ENCODE measurements at places on chromosomes 2 and 18.

GRCh38 chr2:48229063-48229462, 300.9 kb upstream of the STON1 start:
- DNase-seq, result no peak

GRCh38 chr2:95347681-95348608, 50.8 kb downstream of the KCNIP3 start:
- DNase-seq, result no peak

- no peak for DNase-seq
These were observed 45.6 kb downstream of the RAMP1 start for GRCh38 chr2:237904831-237905599.

GRCh38 chr2:42314892-42315468, 46.0 kb downstream of the COX7A2L start:
- no peak for DNase-seq

- no peak for DNase-seq
These were observed 47.1 kb upstream of the CCDC150 start for GRCh38 chr2:196592331-196592910.

DNA sequence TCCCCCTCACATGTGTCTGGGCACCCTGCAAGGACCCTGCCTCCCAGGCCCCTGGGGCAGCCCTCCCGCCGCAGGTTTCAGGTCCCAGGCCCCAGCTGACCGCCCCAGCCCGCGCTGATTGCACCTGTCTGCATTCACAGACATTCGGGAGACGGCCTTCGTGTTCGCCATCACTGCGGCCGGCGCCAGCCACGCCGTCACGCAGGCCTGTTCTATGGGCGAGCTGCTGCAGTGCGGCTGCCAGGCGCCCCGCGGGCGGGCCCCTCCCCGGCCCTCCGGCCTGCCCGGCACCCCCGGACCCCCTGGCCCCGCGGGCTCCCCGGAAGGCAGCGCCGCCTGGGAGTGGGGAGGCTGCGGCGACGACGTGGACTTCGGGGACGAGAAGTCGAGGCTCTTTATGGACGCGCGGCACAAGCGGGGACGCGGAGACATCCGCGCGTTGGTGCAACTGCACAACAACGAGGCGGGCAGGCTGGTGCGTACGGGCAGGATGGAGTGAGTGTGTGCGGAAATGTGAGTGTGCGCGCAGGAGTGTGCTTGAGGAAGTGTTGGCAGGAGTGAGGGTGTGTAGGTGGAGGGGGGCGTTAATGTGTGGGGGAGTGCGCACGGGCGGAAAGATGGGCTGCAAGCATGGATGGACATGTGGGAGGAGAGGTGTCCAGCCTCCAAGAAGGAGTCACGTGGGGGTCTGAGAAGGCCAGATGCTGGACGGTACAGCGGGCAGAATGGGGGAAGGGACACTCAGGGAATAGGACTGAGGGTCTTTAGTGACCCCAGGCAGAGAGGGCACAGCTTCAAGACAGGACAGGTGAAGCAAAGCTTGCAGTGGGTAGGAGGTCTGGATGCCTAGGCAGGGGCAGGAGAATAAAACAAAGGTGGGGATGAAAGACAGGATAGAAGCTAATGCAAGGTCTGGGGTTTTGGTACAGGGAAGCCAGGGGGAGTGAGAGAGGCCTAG, 9.0 kb upstream of the WNT10A start:
- DNase-seq, result no peak

GRCh38 chr18:377088-377487, 109.2 kb upstream of the THOC1 start:
- no peak for DNase-seq

GRCh38 chr18:28837100-28837499, 660.2 kb upstream of the CDH2 start:
- DNase-seq, result no peak

DNA sequence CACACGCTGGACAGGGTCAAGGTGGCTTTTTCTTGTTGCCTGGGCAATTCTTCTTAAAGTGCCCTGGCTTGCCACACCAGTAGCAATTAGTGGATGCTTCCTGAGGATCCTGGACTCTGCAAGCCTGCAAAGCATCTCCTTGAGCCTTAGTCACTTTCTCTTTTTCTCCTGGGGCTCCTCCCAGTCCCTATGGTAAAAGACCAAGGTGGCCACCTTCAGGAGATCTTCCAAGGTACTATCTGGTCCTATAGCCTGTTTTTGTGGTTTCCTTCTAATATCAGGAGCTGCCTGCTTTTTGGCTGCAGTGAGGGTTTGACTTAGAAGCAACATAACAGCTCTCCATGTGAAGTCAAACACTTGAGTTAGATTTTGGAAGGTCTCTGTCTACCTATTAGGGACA, 33.3 kb upstream of the GMCL1 start:
- no peak for DNase-seq

- no peak for DNase-seq
These were observed 467.6 kb upstream of the HS6ST1 start for GRCh38 chr2:128786316-128786715.

DNA sequence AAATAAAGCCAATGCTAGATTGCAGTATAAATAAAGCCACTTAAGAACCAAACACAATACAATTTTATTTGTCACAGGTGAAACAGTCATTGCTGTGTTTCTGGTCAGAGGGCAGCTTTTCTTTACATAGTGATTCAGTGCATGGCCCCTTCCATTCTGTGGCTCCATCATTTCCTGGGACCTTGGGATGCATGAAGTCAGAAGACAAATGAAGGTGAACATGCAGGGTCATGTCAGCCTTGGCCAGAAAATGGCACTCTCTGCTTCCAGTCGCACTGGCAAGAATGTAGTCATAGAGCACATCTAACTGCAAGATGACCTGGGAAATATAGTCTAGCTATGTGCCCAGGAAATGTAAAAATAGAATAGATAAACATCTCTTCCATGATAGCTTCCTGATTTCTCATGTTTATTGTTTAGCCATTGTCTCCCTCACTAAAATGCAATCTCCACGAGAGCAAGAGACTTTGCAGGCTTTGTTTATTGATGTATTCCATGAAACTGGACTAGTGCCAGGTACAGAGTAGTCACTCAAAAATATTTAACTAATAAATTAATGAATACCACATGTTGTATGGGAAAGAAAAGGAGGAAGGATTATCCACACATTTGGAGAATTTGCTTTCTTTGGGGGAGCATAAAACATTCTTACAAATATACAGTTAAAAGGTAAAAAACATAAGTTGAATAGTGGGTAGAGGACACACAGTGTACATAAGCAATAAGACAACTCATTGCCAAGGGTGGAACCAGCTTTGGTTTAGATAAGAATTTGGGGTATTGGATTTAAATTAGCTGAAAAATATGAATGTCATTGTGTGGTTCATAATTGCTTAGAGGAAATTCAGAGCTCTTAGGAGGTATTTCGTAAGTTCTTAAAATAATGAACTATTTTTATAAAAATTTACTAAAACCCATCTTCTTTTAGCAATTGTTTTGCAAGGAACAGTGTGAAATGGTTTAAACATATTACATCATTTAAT, 343.8 kb downstream of the PID1 start:
- DNase-seq, result no peak

All from stimulated activated CD8-positive, alpha-beta memory T cell treated with anti-CD3 and anti-CD28 coated beads, Interleukin-4, amount 100 ng/mL, for 1 hour (primary cell).